ENCODE measurements at places on chromosomes 7 and 10.
A peak's percentile ranks its signal among the peaks of the same experiment; 100 is the strongest.

DNA sequence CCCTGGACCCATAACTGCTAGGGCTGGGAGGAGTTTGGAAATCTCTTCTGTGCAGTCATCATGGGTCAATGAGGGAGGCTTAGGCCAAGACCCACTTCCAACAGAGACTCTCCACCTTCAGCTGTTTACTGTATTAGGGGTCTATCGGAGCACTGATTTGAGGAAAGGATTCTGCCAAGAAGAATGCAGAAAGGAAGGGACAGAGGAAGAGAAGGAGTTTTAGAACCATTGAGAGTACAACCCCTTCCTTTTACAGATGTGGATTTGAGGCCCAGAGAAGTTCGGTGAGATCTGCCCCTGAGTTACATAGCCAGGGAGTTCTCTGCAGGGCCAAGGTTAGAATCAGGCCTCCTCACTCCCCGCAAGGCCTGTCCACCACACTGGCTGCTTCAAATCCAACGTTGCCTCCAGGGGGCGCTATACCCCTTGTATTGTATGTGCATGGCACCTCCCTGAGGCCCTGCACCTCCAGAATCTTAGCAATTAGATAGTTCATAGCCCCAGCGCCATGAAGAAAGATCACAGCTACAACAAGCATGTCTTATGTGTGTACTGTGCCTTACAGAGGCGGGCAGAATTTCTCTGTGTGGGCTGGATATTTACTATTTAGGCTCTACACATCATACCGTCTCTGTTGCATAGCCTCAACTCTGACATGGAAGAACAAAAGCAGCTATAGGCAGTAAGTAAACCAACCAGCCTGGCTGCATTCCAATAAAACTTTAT lies 246.8 kb downstream of the SKIDA1 start:
- DNase-seq, result peak; percentile 95

- no peak for DNase-seq
These were observed 1285.2 kb downstream of the GATA3 start for GRCh38 chr10:9339716-9340115.

- no peak for DNase-seq
These were observed 381.0 kb upstream of the NRP1 start for GRCh38 chr10:33715303-33715975.

DNA sequence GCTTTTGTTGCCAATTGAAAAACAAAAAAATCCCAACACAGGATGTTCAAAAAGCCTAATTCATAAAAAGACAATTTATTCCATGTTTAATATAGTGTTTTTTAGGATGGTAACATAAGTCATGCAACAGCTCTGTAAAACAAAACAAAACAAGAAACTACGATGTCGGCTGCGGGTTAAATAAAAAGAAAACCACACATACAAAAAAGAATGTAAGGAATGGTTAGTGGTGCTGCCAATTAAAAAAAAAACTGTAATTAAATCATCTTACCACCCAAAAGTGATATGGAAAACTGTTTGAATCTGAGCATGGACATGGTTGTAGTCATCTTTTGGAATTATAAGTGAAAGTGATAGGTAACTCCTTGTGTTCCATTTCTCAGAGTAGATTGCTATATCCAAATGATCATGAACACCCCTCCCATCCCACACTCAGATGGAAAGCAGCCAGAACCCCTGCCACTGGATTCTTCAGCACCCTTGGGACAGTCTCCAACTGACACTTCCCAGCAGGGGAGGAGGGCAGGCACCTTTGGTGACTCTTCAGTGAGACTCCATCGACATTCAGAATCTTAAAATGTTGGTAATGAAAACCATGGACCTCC lies 14.3 kb upstream of the DAGLB start:
- DNase-seq, result no peak

DNA sequence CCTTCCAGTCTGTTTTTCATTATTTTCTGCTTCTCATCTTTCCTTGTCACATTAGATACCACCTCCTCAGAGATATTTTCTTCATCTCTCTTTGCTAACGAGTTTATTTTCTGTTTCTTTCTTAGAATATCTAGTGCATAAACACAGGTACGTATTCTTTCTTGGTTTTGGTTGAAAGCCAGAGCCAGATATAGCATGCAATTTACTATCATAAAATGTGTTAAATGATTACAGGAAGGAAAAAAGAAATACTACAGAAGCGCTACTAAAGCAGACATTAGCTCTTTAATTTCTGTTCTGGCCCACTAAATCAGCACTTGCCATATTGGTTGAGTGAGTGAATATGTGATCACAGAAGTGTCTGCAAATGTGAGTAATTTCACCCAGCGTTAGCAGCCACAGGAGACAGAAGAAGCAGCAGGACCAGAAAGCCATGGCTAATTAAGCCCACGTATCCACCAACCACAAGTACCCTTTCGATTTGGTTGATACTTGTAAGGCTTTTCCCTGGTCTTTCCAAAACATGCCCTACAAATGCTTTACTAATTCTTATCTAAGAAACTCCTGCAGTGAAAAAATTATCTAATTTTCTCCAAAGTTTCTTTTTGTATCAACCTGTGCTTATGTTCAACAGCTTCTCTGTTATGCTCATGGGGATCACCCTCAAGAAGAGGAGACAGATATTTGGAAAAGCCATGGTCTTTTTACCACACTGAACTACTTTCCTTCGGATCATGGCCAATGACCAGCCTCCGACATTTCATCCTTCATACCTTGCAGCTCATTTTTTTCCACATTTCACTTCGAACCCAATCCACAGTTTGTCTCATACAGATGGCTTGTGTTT lies 23.1 kb upstream of the MACC1 start:
- DNase-seq, result no peak

DNA sequence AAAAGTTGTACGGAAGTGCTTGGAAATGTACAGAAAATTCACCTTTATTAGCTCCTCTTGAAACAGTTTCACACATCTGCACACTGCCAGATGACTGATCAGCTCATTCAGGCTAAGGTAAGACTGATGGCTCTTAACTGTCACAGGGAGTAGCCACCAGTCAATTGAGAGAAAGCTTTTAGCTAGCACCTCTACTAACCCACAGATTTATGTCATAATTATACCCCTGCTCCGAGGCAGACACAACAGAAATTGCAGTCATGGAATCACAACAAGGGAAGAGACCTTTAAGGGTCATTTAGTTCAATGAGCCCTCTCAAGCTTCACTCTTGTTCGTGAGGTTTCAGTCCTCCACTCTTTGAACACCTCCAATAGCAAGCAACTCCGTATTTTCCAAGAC lies 235.4 kb downstream of the TRIL start:
- DNase-seq, result no peak

- DNase-seq, result no peak
These were observed 6.1 kb downstream of the ENTPD1 start for GRCh38 chr10:95761939-95762492.

GRCh38 chr10:95447685-95448084 lies 113.5 kb downstream of the SORBS1 start:
- no peak for DNase-seq

DNA sequence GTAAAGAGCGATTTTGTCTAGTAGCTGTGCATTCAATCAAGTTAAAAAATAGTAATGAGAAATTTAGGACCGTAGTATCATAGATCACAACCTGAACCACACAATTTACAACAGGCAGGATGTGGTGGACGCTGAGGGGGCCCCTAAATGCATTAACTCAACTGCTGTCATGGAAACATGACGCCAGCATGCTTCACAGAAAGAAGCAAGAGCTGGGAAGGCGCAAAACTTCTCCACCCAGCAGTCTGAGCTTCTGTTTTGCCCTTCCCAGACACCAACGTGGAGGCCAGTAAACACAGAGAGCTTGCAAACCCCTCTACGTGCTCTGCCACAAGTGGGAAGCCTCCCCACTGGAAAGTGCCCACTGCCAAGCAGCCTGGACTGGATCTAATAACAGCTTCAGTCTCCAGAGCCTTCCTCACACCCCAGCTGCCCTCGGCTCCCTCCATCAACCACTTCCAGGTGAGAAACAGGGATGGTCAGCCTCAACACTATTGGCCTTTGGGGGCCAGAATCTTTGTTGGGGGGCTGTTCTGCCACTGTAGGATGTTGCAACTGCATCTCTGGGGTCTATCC lies 151.8 kb downstream of the SFMBT2 start:
- DNase-seq, result no peak

- DNase-seq, result no peak
These were observed 1577.2 kb upstream of the LRRTM3 start for GRCh38 chr10:65348637-65349036.

DNA sequence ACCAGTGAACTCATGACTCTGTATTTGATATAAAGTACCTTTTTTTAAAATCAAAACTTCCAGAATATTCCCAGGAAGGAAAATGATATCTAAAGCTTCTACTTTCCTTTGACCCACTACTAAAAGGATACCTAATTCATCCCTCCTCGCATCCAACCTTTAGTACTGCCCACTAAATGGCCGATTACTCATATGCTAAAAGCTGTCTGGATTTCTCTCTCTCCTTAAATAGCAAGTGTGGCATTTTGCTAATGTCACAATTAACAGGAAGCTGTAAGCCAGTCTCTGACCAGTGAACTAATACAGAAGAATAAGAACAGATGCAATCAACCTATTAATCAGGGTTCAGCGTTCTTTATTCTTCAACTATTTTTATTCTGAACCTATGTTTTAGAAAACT lies 59.0 kb downstream of the DNAJB9 start:
- no peak for DNase-seq

GRCh38 chr7:2289111-2289586 lies 25.1 kb downstream of the SNX8 start:
- no peak for DNase-seq

GRCh38 chr7:148698007-148698396 lies 701 bp upstream of the CUL1 start:
- no peak for DNase-seq

DNA sequence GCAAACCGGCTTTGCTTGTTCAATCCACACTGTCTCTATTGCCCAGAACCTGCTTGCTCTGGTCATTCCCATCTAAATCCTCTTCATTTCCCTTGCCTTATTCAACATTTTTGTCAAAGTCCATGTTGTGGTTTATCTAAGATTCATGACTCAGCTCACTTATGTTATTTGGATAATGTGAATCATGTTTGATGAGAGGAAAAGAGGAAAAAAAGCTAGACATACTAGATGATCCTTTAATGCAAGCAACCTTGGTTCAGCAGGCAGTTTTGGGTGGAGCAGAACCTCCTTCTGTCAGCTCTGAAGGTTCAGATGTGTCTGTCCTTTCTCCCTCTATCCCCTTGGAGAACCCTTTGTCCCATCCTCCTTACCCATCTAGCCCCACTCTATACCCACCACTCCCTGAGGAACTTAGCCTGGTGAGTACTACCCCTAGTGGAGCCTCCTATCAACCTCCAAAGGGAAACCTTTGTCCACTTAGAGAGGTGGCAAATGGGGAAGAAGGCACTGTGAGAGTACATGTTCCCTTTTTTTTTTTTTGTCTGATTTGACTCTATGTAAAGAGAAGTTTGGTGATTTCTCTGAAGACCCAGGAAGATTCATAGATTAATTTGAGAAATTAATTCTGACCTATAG lies 2.1 kb upstream of the SAMD9L start:
- peak; percentile 31 for DNase-seq

DNA sequence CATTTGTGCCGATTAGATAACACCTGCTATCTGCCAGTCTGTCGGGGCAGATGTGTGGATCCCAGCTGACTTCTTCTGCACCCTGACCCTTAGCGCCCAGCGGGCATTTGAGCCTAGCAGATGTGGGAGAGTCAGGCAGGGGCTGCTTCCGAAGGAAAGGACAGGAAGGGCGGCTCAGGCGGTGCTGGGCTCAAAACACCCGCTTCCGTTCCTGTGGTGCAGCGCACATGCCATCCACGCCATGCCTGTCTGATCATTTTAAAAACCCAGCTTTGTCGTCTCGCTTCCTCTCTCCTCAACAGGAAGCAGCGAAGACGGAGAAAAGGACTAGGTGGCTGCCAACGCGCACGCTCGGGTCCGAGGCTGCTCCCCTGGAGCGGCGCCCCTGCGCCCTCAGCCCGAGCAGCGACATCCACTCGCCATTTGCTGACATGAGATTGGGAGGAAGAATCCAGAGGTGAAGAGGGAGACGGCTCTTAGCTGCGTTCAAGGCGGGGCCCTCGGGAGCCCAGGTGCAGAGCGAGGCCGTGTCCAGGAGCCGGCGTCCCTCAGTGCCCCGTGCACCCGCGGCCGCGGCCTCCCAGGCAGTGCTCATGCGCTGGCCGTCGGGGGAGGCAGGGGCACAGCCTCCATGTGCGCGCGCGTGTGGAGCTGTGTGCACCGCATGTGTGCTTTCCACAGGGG lies 5.9 kb upstream of the BHLHA15 start:
- no peak for DNase-seq

DNA sequence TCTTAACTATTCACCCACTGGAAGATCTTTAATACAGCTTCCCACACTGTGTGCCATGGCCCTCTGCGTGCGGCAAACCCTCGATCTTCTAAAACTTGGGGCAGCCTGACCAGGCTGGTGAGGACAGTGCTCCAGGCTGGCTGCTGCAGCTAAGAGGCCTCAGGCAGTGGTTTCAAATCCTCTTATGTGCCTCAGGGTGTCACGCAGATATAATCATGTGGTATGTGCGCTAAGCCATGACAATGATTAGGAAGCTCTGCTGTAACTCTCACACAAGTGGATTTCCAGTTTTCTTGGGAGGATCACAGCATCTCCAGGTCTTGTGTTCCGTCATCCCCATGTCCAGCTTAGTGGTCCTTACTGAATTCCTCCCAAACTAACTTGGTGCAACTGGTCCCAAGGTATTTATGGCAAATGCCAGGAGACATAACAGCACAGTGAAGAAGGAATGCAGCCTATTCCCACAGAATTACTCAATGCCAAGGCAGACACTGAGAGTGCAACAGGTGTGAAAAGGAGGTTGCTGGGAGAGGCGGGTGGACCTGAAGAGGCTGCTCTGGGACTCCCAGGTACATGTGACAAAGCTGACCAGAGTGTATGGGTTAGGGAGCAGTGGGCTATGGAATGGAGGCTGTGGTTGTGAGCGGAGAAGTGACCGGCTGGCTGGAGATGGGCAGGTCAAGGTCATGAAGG lies 2.3 kb downstream of the HPS1 start:
- no peak for DNase-seq

DNA sequence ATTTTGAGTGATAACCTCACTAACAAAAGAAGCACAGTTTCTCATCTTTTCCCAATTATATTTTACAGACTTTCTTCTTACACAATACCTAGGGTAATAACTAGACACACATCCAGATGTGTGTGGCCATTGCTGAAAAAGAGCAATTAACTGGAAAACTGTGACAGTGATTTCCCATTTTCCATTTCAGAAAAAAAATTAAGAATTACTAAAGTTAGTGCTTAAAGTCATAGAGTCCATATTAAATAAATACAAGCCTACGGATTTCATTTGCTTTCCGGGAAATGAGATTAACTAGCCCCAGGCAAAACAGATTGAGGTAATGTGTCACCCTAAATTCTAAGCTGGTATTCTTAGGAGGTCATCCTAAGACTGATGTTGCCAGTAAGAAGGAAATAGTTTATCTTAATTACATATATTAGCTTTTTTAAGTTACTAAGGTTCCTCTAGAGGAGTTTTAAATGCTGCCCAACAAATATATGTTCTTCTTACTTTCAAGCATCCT lies 10.2 kb upstream of the MACC1 start:
- DNase-seq, result no peak

GRCh38 chr10:11179516-11180105 lies 161.9 kb downstream of the CELF2 start:
- DNase-seq, result no peak
